Brain microvascular endothelial cell (primary cell): ENCODE measurements at places on chromosomes 7 and 10.

GRCh38 chr10:116272440-116273283, at the start of gene GFRA1:
Gene GFRA1 (minus strand): TSS chr10:116273206. CDS start chr10:116272029, 1,177 bp downstream.
- no peak for DNase-seq

- no peak for DNase-seq
Measured at GRCh38 chr10:59873896-59874295, 32.5 kb downstream of the CCDC6 start.

- no peak for DNase-seq
Measured at GRCh38 chr10:120495226-120496009, 38.4 kb downstream of the PLPP4 start.

DNA sequence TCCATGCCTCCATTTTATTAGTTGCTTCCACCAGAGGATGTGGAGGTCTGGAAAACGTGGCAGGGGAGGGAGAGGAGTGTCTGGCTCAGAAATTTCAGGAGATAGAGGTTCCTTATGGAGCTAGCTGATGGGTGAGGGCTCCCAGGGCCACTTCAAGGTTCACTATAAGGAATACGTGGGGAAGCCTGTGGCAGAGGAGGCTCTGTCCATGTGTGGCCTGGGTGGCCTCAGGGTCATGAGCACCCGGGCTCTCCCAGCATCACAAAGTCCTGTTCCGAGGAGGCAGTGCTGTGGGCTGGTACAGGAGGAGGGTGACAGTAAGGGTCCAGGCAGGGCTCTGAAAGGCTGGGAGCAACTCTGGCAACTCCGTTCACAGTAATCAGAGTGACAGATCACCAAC, 24.6 kb downstream of the ARHGAP22 start:
- no peak for DNase-seq

DNA sequence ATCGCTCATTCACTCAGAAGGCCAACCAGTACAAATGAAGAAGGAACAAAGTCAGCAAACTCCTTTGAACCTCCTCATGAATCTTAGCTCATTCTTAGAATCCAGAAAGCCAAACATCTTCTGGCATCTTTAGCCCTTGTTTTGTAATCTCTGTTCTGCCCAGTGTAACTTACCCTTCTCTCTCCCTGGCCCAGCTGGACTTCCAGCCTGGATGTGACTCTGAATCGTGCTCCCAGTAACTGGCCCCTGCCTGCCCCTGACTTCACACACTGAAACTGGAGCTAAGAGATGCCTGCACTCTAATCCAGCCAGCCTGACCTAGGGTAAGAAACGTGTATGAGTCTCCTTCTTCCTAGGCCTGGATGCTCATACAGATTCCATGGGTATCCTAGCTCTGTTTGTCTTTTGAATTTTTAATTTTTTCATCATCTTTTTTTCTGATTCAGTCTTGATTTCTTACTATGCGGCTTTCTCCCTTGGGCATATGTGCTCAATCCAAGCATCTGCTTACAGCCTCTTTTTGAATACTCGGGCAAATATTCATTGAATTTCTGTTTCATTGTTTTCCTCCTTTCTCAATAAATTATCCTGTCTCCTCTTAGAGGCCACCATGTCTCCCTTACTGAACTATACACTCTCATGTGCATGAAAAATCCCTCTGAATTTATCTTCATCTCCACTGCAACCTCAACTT, 845.6 kb upstream of the AUTS2 start:
- no peak for DNase-seq
